Stimulated activated CD4-positive, alpha-beta T cell treated with anti-CD3 and anti-CD28 coated beads, Interleukin-4, amount 100 ng/mL, for 24 hours (primary cell): ENCODE measurements at places on chromosomes 7 and 10.

GRCh38 chr7:3120513-3120912, 76.8 kb upstream of the CARD11 start:
- DNase-seq: no peak

DNA sequence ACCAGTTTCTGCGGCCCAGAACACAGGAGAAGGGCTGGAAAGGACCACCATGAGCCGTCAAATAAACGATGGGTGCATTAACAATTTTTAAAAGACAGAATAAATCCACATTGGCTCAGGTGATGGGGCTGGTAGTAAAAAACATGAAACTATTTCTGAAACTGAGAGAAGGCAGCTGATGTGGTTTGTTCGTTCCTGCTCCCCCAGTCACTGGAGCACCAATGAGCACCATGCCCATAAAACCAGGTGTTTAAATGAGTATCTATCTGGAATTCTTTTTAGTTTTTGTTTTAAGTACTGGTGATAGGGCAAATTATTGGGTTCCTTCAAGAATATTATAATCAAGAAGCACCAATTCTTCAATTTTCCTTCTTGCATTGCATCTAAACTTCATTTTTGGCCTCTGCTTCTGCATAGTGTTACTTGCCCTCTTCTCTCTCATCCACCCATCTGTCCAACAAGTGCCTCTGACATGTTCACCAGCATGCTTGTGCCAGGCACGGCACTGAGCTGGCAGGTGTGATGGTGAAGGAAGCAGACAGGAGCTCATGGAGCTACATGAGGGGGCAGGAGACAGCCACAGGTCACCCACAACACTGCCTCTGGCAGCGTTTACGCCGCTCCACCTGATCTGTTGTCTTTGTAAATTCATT, 65.5 kb downstream of the LARP4B start:
- no peak for DNase-seq

DNA sequence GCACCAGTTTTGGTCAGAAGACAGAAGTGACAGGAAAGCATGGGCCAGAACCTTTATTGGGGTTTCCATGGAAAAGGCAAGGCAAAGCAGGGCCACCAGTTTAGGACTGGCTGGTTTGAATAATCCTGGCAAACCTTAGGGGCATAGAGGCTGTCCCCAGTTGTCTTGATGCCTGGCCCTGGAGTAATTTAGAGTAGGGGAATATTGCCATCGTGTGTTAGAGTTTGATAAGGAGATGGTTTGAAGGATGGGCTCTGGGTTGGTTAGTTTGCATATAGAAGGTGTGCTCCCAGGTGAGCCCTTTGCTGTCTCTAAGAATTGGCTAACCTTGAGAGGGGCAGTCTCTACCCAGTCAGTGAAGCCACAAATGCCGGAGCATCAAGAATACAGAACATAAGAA, 79.6 kb downstream of the ZNF777 start:
- DNase-seq: no peak

GRCh38 chr10:31751051-31751737, 177.4 kb downstream of the ARHGAP12 start:
- DNase-seq: no peak

DNA sequence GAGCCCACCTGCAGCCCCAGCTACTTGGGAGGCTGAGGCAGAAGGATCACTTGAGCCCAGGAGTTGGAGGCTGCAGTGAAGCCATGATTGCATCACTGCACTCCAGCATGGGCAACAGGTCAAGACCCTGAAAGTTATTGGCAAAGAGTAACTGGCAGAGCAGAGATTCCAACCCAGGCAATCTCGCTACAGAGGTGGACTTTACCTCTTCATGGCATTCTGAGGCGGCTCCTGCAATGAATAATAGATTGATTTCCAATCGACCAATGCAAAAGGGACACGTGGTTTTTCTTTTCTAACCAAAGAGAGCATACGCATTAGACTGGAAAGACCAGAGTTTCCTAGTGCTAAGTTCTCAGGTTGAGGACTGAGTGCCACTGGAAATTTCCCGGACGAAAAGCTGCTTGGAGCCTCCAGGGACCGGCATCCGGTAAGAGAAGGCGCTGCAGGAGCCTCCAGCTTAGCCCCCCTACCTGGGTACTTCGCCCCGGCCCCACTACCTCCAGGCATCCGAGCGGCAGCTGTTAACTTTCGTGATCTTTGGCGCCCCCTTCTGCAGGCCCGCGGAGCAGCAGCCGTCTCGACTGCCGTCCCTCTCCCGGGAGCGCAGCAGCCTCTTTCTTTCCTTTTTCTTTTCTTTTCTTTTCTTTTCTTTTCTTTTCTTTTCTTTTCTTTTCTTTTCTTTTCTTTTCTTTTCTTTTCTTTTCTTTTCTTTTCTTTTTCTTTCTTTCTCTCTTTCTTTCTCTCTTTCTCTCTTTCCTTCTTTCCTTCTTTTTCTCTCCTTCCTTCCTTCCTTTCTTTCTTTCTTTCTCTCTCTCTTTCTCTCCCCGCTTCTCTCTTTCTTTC, 4.1 kb downstream of the MBLAC1 start:
- DNase-seq: peak; percentile 86

DNA sequence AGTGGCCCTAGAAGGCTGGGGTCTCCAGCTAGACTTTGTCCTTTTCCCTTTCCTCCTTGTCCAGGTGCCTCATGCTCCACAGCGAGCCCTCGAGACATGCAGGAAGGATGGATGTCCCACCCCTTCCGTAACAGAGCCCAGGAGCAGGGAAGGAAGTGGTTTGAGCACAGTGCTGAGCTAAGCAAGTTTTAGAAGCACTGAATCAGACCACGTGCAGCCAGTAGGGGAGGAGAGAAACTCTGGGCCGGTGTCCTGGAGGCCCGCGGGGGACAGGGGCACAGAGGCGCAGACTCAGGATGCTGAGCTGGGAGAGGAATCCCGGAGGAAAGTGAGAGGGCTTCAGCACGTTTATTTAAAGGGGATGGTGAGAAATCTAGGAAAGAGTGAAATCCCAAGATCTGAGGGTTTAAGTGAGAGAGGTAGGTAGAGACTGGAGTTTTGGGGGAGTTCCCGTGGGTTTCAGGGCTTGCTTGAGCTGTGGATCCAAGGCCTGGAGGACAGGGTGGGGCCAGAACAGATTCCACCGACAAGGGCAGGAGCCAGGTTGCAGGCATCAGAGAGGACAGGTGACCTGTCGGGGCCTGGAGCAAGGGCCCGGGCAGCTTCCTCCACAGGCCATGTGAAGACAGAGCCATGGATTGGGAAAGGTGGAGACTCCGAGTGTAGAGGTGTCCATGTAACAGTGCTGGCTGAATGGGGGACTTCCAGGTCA, 4.4 kb upstream of the IRF5 start:
- DNase-seq: peak; percentile 56

DNA sequence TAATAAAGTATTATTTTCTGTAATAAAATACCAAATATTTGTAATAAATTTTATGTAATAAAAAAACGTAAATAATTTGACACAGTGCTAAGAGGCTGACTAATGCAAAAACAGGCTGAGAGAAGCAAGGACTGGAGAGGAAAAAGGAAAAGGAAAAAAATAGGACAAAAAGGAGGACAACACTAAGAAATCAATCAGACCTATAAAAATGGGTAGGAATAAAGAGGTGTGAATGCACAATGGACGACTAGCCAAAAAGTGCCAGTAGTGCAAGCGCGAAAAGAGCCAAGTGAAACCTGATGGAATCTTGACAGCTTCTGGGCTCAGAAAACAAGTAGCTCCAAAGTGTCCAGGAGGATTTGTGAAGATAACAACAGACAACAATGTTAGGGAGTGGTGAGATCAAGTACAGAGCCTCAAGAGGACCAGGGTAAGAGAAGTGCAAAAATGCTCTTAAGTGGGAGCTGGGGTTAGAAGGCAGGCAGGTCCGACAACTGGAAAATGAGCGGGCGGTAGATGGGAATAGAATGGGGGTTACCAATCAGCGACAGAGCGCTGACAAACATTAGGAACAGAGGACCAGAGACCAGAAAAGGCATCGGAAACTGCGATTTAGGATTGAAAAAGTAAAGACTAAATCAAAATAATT, 1.2 kb downstream of the BRAF start:
- no peak for DNase-seq

DNA sequence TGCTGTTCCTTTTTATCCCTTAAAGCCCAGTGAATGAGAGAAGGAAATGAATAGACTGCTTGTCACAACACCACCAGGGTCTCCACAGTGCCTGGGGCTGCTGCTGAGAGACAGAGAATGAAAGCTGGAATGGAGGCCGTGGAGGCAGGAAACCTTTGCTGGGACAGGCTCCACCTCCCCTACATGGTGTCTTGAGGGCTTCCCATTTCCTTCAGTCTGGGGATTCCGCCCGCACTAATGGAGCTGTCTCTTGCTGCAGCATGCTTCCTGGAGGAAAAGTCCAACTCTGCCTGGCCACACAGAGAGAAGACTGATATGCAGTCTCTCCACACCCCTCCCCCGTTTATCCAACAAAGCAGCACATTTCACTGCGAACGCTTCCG, 54.5 kb downstream of the LRRC4 start:
- DNase-seq: no peak

GRCh38 chr10:4004990-4005389, 220.0 kb upstream of the KLF6 start:
- no peak for DNase-seq

DNA sequence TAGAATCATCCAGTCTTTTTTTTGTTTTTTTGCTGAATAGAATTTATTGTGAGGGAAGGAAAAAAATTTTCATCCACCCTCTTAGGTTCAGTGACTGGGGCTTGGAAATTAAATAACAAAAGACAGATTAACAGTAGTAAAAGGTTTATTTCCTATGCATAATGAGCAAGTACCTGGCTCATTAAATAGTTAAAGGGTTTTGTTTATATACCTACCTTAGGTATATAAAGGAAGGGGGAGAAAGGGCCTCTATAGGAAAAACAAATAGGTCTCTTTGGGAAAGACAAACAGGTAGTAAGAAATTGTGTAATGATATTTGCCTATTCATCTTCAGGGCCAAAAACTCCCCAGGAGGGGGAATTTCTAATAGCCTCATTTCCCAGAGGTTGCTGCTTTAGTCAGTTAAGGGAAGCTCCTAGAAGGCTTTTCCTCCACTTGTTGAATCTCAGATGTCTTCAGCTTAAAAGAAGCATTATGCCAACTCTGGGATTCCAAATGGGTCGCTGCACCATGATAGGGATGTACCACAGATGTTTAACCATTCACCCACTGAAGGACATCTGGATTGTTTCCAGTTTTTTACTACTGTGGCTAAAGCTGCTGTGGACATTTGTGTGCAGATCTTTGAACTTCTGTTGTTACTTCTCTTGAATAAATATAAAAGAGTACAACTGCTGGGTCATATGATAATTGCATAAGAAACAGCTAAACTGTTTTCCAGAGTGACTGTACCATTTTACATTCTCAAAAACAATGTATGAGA, 11.3 kb downstream of the ACADSB start:
- no peak for DNase-seq

- no peak for DNase-seq
Observed at GRCh38 chr10:3478153-3478552, 305.6 kb upstream of the PITRM1 start.

- DNase-seq: no peak
Observed at GRCh38 chr7:41446606-41447449, 256.1 kb downstream of the INHBA start.

- no peak for DNase-seq
Observed at GRCh38 chr7:12267542-12267941, 56.4 kb downstream of the TMEM106B start.

DNA sequence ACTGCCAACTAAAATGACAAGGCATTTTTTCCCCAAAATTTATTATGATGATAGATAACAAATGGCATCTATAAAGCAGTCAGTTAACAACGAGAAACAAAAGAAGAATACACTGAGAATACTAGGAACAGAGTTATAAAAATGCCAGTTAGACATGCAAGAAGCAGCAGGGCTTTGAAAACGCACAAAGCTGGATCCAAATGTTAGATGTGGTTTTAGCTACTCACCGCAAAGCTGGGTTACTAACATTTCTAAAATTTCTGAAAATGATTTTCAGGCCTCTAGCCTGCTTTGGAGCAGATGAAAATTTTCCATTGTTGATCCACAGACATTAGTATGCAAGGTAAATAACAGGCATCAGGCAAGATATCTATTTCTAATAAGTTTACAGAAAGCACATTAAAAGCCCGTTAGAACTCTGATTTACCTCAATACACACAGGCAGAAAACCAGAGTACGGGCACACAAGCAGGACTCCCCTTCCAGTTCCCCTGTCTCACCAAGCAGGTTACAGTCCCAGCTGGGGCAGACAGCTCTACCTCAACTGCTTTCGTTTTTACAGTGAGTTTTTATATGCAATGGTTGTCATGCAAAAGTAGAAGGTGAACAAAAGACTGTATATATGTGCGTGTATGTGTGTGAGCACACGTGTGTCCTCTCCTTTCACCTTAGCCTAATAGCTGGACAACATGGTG, 37.9 kb downstream of the GLI3 start:
- DNase-seq: no peak

DNA sequence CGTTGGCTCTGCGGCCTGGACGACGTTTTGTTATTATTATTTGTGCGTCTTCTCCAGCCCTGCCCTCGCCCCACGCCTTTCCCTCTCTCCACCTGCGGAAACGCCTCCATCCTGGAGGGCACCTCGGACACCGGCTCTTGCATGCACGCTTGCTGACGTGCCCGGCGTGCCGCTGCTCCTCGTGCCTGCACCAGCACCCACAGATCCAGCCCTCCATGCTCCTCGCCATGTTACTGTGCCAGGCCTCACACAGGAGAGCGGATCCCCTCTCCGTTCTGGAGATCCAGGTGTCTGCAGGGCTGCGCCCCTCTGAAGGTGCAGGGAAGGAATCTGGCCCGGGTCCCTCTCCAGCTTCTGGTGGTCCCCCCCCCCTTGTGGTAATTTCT, 373.9 kb upstream of the FOXK1 start:
- DNase-seq: no peak

DNA sequence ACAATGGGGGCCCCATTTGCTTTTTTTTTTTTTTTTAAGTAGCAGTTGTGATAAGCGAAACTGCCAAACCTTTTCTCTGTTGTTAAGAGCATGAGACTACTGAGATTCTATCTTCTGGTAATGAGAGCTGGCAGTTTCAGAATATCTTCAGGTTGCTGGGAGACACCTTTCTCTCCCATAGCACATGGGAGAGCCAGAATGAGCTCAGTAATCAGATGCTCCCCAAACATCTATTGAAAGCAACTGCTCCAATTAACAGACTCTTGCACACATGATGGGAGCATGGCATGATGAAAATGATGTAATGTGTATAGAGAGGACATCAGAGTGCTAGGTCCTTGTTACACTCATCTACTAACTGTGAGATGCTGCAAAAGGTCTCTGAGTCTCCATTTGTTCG, 18.8 kb downstream of the MYO3A start:
- DNase-seq: no peak

DNA sequence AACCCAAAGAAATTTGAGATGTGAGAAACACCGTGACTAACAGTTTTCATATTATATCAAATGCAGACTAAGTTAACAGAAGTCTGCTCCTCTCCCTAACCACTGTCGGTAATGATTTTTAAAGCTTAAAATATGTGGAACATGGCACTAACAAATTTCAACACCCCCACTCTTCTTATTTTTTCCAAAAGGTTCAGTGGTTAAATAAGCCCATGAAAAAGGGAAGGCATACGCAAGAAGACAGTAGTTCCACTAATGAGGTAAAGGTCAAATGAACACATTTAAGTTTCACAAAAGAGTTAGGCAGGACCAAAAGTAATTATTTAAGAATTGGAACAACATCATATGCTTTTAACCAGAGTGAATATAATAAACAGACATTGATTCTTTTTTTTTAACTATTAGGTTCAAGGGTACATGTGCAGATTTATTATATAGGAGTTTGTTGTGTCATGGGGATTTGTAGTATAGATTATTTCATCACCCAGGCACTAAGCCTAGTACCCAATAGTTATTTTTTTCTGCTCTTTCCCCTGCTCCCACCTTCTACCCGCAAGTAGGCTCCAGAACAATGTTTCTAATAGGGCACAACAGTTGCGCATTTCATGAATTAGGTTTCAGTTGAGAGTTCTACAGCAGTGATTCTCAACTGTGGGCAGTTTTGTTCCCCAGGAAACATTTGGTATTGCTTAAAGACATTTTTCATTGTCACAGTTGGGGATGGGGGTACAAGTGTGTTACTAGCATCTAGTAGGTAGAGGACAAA, 79.9 kb downstream of the HBP1 start:
- DNase-seq: no peak
